ENCODE measurements at places on chromosomes 4 and X. TPM values are rescaled to one million over a fixed set of nuclear protein-coding genes. Genes with fewer than 3 reads are reported as not detected.

DNA sequence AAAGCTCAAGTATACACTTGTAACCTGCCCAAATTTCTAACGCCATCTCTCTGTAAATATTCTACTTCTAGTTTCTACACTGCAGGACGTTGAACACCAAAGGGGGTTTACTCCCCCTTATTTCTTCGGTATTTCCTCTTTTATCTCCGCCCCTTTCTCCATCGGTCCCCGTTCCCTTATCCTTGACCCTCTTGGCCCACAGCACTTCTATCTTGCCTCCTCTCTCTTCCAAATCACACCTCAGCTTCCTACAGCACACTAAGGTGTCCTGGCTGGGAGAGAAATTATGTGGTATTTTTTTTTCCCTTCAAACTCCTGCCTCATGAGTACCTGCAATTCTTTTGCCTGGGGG, 715 bp downstream of the ZMAT1 start:
- no peak for DNase-seq

DNA sequence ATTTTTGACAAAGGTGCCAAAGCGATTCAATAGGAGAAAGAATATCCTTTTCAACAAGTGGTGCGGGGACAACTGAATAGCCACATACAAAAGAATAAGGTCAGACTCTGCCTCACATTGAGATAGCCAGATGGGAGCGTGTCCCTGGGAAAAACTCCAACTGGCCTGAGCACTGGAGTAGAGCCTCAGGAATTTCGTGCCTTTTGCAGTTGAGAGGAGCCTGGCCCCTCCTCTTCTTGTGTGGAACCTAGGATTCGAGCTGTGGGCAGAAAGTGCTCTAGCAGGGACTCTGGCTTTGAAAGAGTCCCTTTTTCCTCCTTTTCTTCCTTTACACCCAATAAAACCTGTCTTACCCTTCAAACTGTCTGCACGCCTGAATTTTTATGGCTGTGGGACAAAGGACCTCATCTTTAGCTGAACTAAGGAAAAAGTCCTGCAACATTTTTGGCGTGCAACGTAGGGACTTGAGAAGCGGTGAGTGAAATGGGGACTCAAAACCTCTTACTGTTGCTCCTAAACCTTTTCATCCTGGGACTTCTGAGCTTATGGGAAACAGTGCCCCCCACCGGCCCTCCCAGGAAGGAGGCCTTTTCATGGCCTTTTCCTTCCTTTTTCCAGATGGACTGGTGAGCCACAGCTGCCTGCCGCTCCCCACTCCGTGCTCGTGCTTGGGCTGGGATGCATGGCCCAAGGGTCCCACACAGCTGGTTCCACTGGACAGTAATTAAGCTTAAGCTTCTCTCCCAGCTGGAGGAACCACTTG, 68.6 kb downstream of the BMP15 start:
- no peak for DNase-seq

DNA sequence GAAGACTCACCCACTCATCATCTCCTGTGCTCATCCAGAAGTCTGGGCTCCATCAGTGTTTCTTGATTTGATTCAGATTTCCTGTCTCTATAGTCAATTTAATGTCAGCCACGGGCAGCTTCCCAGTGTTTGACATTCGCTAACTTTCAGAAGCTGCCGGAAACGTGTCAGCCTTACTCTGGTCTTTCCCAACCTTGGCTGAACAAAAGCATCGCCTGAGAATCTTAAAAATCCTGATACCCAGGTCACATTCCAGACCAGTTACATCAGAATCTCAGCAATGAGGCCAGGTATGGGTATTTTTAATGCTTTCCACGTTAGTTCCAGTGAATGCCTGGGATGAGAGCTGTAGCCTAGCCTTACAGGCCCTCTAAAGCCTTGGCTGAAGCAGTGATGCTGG, 233.8 kb downstream of the FRMPD4 start:
- DNase-seq: no peak

DNA sequence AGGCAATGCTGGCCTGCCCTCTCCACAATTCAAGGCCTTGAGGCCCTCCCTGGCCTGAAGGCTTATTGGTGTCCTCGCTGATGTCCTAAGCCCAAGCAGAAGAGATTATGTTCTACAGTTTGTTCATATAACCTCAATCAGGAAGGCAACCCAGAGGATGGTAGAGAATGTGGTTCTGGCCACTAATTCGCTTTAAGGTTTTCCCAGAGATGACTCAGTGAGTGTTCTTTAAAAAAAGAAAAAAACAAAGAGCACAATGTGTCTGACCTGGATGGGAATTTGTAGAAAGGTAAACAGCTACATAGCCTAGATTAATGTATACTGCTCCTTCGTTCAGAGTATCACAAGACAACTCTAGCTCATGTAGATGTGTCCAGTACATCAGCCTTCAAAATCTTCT, 66.0 kb downstream of the MANBA start:
- no peak for DNase-seq

- no peak for DNase-seq
Measured at GRCh38 chr4:99917575-99917974, 23.3 kb upstream of the LAMTOR3 start.

GRCh38 chr4:25552580-25553271, 102.9 kb upstream of the SLC34A2 start:
- no peak for DNase-seq

GRCh38 chrX:71627588-71628404, 9.5 kb upstream of the CXCR3 start:
- no peak for DNase-seq

Gene SPANXC
- polyA plus RNA-seq: not detected
